Neural progenitor cell (in vitro differentiated cells): ENCODE measurements at places on chromosomes 16 and 17. TPM values are rescaled to one million over a fixed set of nuclear protein-coding genes. Genes with fewer than 3 reads are reported as not detected.

The PRR35 gene
- not detected in 2 replicates for total RNA-seq

The TMEM204 gene
- not detected in 2 replicates for total RNA-seq

The MPV17L gene
- 0.30 and 0.87 TPM in 2 replicates for total RNA-seq

The GAST gene
- total RNA-seq: not detected in 2 replicates

The KRTAP3-1 gene
- not detected in 2 replicates for total RNA-seq
